ENCODE measurements at places on chromosomes 6 and 20. TPM values are rescaled to one million over a fixed set of nuclear protein-coding genes. Genes with fewer than 3 reads are reported as not detected.

Gene C20orf202
- 0.99 TPM for total RNA-seq

DNA sequence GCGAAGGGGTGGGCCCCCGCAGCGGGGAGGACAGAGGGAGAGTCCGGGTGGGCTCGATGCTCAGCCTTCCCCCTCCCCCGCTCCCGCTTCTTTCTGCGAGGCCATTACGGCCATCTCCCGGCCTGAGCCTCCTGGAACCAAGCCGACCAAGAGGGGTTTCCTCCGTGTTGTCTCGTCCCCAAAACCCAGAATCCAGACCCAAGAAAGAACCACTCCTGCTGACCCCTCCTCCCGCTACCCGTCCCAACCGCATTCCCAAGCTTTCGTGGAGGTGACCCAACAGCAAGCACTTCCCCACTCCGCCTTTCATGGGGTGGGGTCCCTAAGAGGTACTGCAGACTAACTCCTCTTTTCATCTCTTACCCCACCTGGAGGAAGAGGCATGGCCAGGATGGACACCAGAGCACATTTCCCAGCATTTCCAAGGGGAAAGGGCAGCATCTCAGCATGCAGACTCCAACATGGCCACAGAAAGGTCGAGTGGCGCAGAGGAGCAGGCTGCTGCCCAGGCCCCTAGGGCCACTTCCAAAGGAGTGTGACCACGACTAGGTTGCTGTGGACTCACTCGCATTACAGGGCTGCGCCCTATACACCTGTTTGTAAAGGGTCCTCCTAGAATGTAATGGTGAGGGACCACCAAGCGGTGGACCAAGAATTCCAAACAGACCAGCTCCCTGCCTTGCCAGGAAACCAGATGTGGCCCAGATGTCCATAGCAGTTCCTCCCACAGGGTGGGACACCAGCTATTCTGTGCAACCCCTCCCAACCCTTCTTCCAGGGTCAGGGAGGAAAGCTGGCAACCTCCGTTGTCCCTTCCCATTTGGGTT lies 53.4 kb downstream of the MRPL14 start:
- no peaks in the 10 kb centered on the region for H3K36me3 ChIP-seq
- peaks cover 64% of the 10 kb centered on the region for H3K4me1 ChIP-seq
- no peak for DNase-seq

Gene HLA-DQA1
- total RNA-seq, result 0.99 TPM

DNA sequence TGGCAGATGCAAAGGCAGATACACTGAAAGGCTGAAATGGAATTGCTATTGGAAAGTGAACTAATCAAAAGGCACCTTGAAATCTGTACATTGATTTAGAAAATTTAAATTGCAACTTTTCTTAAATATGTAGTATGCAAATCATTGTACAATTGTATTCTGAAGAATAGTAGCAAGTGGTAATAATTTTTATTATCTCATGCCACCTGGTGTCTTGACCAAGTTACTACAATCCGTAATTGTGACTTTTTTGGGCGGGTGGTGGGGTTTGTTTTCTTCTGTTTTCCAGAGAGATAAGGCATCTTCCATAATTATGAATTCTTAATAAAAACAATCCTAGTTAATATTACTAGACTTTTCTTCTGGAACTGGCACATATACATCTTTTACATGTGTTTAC lies 12.5 kb upstream of the BCKDHB start:
- DNase-seq, result no peak
- no peaks in the 10 kb centered on the region for H3K36me3 ChIP-seq

GRCh38 chr6:13600036-13600435 lies 15.1 kb upstream of the NOL7 start:
- no peaks in the 10 kb centered on the region for H3K4me1 ChIP-seq
- no peak overlapping the region for H3K4me3 ChIP-seq
- no peak for DNase-seq
- H3K36me3 ChIP-seq, result peaks cover 32% of the 10 kb centered on the region
- H3K27ac ChIP-seq, result no peak overlapping the region
- H3K27me3 ChIP-seq, result no peaks in the 10 kb centered on the region

- H3K4me3 ChIP-seq, result no peak overlapping the region
- H3K4me1 ChIP-seq, result peaks cover 3% of the 10 kb centered on the region
- no peak for DNase-seq
- no peak overlapping the region for H3K27ac ChIP-seq
- H3K36me3 ChIP-seq, result no peaks in the 10 kb centered on the region
- H3K27me3 ChIP-seq, result no peaks in the 10 kb centered on the region
Observed at GRCh38 chr6:12898603-12899002, 182.0 kb downstream of the PHACTR1 start.

Gene TBPL1
- total RNA-seq, result 37.7 TPM

DNA sequence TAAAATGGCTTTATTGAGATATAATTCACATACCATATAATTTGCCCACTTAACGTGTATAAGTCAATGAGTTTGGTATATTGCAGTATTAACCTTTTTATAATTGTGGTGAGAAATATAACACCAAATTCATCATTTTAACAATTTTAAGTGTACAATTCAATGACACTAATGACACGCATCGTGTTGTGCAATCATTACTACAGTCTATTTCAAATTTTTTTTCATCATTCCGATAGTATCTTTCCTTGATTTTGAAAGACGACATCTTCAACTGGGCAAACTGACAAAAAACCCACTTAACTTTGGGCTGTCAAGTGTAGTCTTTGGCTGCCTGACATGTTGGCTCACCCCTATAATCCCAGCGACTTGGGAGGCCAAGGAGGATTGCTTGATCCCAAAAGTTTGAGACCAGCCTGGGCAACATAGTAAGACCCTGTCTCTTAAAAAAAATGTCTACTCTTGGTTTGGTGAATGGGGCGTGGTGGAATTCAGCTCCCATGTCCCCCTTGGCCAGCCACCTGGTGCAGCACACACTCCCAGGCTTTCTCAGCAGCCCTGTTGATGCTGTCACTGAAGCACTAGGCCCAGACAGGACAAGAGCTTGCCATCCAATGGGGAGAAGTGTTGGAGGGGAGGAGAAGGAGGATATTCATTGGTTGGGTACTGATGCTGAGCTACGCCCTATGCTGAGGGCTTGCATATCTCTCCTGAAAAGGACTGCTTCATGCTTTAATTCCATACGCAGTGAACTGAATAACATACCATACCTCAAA lies 150.5 kb downstream of the CD83 start:
- no peak overlapping the region for H3K27ac ChIP-seq
- H3K4me1 ChIP-seq, result no peaks in the 10 kb centered on the region
- DNase-seq, result no peak
- no peaks in the 10 kb centered on the region for H3K36me3 ChIP-seq

DNA sequence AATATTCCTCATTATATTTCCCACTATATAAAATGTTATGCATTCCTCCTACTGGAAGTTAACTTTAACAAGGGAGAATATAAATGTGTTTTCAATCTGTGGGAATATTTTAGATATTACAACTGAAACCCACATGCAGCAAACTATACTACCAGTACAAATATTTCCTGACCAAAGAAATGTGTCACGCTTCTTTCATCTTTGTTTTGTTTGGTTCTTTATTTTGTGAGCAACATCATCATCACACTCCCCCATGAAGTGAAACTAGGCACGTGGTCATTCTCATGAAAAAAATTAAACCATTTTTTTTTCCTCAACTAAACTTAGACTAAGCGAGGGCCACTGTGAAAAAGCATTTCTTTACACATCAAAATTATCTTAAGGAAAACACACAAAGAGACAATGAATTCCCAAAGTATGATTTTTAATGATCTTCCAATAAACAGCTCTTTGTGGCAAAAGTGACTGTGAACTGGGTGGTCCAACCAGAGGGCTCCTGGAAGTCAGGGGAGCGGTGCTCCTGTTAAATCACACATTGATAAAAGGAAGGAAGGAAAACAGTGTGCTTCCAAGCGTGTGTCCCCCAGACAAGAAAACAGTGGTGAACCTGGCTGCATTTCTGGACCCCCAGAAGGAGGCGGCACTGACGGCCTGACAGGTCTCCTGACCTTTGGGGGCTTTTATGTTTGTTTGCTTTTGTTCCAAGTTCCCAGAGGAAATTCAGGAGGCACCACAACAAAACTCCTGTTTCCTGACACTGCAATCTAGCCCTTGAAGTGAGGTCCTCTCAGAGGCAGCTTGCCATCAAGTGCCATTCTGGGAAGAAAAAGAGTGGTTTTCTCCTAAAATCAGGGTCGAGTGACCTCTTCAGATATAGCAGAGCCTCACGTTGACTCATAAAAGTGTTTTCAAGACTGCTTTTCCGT lies 166.8 kb upstream of the FOXQ1 start:
- no peaks in the 10 kb centered on the region for H3K36me3 ChIP-seq
- no peak overlapping the region for H3K27ac ChIP-seq
- no peaks in the 10 kb centered on the region for H3K4me1 ChIP-seq
- no peak for DNase-seq
- no peak overlapping the region for H3K4me3 ChIP-seq

Gene EPPIN
- 0.17 TPM for total RNA-seq

GRCh38 chr20:3452690-3453089 lies 18.1 kb upstream of the ATRN start:
- H3K27ac ChIP-seq, result no peak overlapping the region
- no peaks in the 10 kb centered on the region for H3K36me3 ChIP-seq
- H3K27me3 ChIP-seq, result no peaks in the 10 kb centered on the region
- no peak for DNase-seq

GRCh38 chr6:130198483-130199035 lies 24.2 kb downstream of the SAMD3 start:
- no peak overlapping the region for H3K27ac ChIP-seq
- H3K27me3 ChIP-seq, result no peaks in the 10 kb centered on the region
- no peaks in the 10 kb centered on the region for H3K36me3 ChIP-seq
- H3K4me1 ChIP-seq, result no peaks in the 10 kb centered on the region

DNA sequence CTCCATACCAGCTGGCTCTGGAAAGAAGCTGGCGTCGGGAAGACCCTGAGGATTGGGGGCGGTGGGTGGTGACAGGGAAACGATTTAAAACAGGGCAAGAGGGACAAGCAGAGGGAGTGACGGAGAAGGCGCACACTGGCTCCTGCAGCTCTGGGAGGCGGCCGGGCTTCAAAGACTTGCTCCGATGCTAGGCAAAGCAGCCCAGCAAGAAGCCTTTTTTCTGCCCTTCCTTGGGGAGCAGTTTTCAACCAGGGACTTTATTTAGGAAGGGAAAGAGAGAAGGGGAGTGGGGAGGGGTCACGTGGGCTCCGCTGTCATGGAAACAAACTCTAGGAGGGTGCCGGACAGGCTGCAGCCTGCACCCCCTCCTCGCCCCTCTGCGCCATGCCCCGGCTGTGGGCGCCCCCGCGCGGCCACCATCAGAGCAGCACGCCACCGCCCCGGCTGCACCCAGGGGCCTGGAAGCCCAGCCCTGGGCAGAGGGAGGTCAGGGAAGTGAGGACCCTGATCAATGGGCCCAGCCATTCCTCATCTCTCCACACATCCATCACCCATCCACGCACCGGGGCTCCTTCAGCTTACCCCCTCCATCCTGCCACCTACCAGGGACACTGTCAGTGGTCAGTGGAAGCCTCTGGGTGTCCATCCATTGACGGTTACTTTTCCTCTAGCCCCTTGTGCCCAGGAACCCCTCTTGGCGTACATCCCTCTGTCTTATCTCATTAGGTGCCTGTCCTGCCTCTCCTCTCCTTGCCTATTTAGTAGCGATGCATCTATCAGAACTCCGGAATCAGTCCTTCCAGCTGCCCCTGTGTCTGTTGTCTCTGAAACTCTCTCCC lies 66.6 kb upstream of the CCDC167 start:
- no peaks in the 10 kb centered on the region for H3K36me3 ChIP-seq
- peaks cover 3% of the 10 kb centered on the region for H3K27me3 ChIP-seq
- DNase-seq, result no peak

Gene SLC35D3
- 0.99 TPM for total RNA-seq

Gene PHF3
- 88.7 TPM for total RNA-seq
